NCI-H226 (cell line): ENCODE measurements at places on chromosomes 1 and 21.

GRCh38 chr1:217712925-217713597, 81.9 kb downstream of the SPATA17 start:
- no peak for DNase-seq

DNA sequence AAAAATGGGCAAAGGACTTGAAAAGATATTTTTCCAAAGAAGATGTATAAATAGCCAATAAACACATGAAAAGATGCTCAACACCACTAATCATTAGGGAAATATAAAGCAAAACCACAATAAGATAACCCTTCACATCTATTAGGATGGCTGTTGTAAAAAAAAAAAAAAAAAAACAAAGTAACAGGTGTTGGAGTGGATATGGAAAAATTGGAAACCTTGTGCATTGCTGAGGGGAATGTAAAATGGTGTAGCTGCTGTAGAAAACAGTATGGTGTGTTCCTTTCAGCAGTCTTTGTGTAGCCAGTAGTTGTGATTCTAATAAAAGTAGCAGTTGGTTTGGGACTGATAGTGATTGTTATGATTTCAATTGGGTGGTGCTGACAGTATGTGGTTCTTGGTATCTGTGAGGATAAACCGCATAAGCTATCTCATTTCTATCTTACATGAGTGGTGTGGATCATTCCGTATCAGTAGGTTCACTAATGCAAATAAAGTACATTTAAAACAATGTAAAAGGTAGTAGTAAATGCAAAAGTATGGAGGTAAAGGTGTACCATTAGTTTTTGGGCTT, 19.9 kb downstream of the MAN1A2 start:
- no peak for DNase-seq

DNA sequence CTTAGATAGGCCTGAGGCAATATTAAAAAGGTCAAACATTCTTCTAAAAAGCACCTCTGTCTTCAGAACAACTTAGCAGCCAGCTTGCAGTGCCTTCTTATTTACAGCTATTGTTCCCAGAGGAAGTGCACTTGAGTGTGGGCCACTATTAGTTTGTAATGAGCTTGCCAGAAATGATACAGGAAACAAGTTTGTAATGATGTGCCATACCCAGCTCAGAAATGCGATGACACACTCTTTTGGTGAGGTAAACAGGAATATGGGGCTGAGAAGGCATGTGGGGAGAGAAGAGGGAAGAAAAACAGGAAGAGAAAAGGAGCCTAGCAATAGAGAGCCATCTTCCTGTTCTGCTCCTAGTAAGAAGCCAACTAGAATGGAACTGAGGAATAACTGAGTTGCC, 295.4 kb downstream of the AGBL4 start:
- DNase-seq, result no peak

DNA sequence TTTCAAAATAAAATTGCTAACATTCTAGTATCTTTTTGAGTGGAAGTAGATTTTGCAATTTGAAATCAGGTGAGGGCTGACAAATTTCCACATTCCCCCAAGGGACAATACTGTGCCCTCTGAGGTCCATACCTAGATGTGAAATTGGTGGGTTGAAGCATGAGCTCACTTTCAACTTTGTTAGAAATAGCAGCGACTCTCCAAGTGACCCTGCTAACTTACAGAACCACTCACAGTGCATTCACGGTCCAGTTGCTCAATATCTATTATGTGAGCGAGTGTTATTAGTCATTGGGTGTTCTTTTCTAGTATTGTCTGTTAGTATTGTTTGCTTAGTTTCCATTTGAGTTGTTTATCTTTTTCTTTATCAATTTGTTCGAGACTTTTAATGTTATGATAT, 53.6 kb upstream of the ASB17 start:
- no peak for DNase-seq

- DNase-seq, result no peak
These were observed 6.0 kb upstream of the TUT4 start for GRCh38 chr1:52558941-52559340.

GRCh38 chr1:83693427-83694126, 305.4 kb downstream of the TTLL7 start:
- DNase-seq, result no peak

GRCh38 chr21:45029298-45029947, 45.0 kb upstream of the ADARB1 start:
- DNase-seq, result no peak

GRCh38 chr1:116258668-116259419, 114.2 kb upstream of the ATP1A1 start:
- no peak for DNase-seq
